NCI-H460 (cell line): ENCODE measurements at places on chromosomes 7 and 10. TPM values are rescaled to one million over a fixed set of nuclear protein-coding genes. Genes with fewer than 3 reads are reported as not detected.

GRCh38 chr10:82452676-82453075, 577.7 kb downstream of the NRG3 start:
- no peak for DNase-seq

GRCh38 chr7:97419898-97420297, 302.4 kb downstream of the SDHAF3 start:
- DNase-seq, result no peak

The GOLGA7B gene
- 0.02 TPM in 1 of 2 replicates, not detected in the other for total RNA-seq

- DNase-seq, result no peak
These were observed 25.9 kb downstream of the FOXK1 start for GRCh38 chr7:4707980-4708411.

- peak; percentile 61 for DNase-seq
These were observed at the start of gene SLC4A2 for GRCh38 chr7:151059367-151060112. Gene SLC4A2, plus strand, starts transcription at chr7:151059589. Its CDS starts 2,399 bp downstream, at chr7:151061988.

DNA sequence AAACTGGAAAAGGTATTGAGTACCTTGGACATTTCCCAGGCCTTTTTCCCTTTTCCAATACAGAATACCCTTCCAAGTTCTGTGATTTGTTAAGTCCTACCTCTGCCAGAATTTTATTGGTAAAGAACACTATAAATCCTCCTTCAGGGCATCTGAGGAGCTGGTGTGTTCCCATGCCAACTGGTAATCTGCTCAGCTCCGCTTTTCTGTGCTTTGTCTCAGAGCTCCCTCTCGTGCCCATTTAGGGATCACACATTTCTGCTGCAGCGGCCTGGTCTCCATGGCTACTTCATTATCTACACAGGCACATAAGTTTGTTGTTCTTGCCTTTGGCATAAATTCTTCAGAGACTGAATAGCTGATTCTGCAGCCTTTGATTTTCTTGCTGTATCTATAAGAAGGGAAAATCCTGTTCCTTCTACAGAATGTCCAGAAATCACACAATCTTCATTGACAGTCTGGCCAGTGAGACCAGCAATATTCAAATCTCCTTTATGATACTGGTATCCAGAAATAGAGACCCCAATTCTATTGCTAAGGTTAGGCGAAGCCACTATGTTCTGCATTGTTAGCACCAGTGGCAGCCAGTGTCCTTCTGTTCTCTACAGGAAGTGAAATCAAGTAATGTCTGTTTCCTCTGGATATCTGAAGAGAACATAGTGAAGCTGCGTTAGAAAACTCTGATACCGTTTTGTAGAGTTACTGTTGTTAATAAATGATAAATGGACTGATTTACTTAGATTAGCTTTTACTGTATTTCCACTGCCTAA, 51.9 kb downstream of the DENND11 start:
- peak; percentile 76 for DNase-seq

GRCh38 chr7:80641548-80641947, 3.1 kb downstream of the CD36 start:
- no peak for DNase-seq

- no peak for DNase-seq
These were observed 12.8 kb downstream of the CDHR3 start for GRCh38 chr7:105975770-105976417.

GRCh38 chr7:27866256-27866655, 126.3 kb downstream of the TAX1BP1 start:
- DNase-seq, result no peak
